ENCODE measurements at places on chromosomes 4 and X.

DNA sequence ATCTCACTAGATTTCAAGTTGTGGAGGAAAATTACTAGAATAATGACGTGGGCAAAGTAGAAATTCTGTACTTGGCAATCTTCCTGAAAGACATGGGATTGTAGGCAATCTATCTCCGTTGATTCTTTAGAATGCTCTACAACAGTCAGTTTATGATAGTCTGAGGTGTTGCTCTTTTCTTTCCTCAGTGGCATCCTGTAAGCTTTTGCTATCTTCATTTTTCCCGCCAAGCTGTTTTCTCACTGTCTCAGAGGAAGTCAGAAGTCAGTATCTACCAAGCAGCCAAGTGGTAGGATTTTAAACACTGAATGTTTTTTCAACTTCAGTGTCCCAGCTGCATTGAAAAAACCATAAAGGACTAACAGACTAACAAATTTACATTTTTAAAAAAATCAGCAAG lies 23.7 kb downstream of the PCDH7 start:
- no peak for DNase-seq

- no peak for DNase-seq
Measured at GRCh38 chr4:33883111-33883510, 2361.2 kb downstream of the ARAP2 start.

DNA sequence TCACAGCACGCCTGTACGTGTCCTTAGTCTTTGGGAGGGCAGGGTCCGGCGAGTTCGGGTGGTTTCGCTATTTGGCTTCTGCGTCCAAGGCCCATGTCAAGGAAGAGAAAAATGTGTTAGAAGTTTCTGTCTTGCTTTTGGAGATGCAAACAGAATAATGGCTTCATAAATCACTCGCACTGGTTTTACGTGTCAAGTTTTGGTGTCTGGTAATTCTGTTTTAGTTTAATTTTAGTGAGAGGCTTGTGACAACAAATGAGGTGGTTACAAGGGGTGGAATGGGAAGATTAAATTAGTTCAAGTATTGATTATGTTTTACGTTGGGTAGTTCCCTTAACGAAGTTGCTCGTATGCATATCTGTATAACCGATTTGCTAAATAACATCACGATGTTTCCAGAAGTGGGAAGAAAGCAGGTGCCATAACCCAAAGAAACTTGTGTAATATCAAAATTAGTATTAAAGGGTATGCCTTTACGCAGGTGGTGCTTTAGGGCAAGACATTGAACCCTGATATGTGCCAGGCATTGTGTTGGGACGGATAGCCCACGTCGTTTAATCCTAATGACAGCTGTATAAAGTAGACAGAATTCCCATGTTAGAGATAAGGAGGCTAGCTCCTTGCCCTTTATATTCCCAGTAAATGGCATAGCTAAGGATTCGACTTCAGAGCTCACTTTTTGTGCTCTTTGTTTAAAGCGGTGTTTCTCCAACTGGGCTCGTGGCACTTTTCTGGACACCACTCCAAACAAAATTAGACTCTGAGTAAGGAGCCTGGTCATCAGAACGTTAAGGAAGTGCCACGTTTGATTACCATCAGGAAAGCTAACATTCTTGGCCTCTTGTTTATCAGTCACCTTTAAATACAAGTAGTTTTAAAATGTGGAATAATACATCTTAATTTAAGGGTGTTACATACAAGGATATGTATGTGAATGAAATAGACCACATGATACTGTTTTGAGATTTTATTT lies 843 bp downstream of the RPL34 start:
- DNase-seq, result no peak

DNA sequence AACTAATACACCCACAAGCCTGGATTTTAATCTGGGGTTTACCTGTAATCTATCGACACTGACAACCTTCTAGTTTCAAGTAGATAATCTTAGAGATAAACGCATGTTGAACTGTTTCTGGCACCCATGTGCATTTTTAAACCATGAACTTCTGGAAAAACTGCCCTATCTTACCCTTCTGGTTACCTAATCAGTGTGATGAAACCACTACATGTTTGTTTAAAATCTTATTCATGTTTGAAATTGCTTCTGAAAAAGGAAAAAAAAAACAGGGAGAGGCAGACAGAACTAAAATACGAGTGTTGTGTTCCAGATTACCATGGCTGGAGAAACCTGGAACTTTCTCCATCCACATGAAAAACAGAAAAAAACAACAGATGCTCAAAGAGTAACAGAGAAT lies 139.3 kb downstream of the MID1IP1 start:
- no peak for DNase-seq

DNA sequence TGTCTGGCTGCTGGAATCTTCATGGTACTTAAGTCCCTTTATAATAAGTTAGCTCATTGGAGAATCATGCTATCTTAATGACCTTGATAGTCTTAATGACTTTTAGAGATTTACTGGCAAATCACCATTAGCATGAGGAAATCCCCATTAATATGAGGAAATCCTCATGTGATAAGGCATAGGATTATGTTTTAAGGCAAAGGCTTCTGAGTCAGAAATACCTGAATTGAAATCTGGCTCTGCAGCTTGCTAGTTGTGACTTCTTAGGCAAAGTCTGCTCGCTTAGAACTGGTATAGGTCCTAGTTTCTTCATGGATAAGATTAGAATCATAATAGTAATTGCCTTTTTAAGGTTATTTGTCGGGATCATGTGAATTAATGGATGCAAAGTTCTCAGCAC lies 190.2 kb upstream of the BANK1 start:
- DNase-seq, result no peak

DNA sequence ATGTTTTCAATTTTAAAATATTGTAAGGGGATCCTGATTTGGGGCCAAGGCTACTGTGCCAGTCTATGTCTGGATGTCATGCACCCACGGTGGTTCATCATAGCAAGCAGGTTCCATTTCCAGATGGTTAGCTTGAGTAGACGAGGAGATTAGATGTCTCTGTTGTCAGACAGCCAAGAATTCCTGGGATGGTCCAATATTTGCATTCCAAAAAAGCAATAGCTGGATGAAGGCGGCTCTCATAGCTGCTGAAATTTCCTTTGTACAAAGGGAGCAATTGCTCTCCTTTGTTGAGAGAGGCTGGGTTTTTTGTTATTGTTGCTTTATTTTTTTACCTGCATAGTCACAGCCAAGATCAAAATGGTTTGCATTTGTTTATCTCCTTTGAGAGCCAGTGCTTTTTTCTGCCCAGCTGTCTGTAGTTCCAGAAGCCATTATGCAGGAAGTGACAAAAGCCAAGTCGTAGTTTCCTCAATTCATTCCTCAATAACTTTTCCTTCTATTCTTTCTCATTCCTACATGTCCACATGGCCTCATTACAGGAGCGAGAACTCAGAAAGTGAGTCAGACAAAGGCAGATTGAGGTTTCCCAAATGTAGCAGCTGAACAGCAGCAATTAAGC lies 107.9 kb downstream of the MMRN1 start:
- DNase-seq, result no peak

GRCh38 chr4:7906171-7906701 lies 33.4 kb downstream of the AFAP1 start:
- no peak for DNase-seq

- DNase-seq, result no peak
Measured at GRCh38 chr4:54843946-54844345, 186.2 kb downstream of the KIT start.

DNA sequence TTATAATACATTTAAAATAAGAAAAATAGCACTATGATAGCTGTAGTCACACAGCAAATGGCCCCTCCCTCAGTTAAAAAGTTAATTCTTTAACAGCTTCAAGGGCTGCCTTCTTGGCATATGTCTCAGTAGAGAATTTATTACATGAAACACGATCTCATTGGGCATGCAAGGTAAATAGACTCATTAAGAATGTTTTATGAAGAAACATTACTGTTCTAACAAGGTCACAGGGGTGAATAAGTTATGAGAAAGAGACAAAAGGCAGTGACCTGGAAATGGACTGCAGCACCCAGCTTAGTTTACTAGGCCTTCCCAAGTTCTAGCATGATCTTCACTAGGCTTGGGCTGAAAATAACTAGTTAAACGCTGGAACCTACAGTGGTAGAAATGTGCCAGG lies 277.7 kb downstream of the NR3C2 start:
- DNase-seq, result no peak

DNA sequence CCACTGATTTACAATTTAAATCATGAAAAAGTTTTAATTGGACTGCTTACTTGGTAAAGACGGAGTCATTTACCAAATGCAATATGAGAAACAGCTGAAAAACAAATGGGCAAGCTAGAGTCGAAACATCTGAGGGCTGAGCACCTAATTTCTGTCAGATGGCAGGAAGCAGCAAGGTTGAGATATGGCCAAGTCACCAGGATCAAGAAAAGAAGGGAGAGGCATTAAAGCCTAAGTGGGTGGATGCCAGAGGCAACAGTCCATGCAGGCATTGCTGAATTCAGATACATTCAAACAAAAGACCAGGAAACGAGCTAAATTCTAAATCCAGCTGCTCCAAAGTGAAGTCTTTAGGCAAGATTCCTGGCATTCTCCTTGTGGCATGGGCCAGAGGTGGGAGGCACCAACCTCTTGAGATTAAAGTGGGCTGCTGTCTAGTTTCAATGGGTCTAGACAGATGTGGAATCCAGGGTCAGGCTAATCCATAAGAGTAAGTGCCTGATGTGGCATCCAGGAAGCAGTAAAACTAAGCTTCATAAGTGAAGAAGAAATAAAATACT lies 8.0 kb upstream of the ARSJ start:
- DNase-seq, result no peak

- no peak for DNase-seq
Measured at GRCh38 chr4:85573270-85573669, 98.3 kb downstream of the ARHGAP24 start.

DNA sequence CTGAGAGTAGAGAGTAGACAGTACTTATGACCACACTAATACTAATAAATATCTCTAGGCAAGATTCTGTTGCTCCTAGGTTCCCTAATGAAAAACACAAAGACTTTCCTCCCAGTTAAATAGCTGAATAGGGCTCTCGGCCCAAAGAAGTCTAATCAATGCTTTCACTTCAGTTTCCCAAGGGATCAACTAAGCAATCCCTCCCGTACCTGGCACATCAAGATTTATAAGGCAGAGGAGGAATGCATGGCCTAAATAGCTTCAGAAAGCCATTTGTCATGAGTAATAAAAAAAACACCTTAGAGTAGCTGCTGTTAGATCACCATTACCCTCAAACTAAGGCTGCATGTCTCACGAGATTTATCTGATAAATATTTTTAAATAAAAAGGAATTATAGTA lies 56.8 kb upstream of the EXOC1L start:
- no peak for DNase-seq

DNA sequence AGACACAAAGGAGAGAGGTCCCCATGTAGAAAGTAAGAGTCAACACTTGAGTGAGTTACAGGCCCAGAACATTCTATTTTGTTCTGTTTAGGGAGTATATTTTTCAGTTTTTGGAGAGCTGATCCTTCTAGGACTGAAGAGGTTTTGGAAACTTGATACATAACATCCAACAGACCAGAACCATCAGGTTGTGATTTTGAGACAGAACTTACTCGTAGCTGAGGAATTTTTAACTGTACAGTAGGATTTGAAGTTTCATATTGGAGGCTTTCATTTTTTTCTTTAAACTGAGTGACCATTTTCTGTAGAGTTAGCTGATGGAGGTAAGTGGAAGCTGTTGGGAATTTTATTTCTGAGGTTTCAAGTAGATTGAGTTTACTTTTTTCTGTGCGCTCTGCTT lies 73.3 kb downstream of the NCAPG start:
- no peak for DNase-seq

DNA sequence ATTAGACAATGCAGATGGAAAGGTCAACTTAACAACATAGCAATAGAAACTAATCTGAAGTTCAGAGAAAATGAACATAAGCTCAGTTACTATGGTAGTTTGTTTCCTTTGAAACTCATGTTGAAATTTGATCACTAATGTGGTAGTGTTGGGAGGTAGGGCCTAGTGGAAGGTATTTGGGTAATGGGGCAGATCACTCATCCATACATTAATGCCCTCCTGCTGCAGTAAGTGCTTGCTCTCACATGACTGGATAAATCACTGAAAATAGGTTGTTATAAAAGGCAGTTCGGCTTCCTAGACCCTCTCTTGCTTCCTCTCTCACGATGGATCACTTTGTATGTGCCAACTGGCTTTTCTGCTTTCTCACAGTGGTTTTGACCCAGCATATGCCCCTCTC lies 567.4 kb upstream of the GALNT7 start:
- DNase-seq, result no peak

DNA sequence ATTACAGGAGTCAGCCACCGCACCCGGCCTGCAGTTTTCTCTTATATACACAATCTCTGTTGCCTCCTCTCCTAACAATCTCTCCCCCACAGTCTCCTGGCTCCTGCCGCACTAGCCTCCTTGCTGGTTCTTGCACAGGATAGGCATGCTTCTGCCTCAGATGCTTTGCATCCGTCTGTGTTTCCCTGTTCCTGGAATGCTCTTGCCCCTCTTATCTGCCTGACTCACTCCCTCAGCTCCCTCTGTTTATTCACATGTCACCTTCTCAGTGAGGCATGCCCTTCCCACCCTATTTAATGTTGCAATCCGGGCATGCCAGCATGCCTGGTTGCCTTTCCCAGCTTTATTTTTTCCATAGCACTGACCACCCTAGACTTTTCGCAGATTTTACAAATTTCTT lies 161.9 kb downstream of the PHF8 start:
- DNase-seq, result no peak

GRCh38 chr4:41709844-41710481 lies 38.6 kb downstream of the PHOX2B start:
- no peak for DNase-seq

DNA sequence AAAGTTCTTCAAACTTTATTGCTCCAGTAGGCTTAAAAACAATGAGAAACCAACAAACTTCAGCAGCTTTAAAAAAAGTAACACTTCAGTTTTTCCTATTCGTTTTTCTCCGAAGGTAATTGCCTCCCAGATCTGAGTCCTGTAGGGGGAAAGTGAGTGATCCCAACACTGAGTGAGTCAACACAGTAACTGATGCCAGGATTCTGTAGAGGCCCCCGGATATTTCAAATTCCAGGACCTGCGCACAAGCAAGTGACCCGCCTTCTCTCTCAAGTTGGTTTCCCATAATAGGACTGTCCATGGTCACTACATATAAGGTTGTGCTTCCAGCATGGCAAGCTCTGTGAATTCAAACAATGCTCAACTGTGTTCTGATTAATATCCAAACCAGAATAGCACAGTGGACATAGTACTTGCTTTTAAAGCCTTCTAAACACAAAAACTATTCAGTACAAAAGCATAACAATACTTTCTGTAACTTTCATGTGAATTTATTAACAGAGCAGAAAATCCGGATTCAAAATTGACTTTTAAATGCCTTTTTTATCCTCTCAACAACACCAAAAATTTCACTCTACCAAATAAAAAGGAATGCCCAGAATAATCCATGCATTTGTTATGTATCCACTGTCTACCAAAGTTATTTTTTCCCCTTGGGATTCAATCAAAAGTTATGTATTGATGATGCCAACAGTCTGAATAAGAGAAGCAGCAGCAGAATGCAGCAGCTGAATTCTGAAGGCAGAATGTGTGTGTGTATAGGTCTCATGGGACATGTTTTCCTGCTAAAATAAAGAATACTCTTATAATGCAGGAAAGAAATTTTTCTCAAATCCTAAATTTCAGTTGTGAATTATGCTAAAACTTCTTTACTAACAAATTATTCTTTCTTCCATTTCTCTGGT lies at the start of gene DMD:
Gene DMD, minus strand, starts transcription at position 194 of the 905 bp plus-strand sequence. CDS start 237 bp downstream, outside the sequence.
- no peak for DNase-seq

Measured in endothelial cell (in vitro differentiated cells).